ENCODE measurements at places on chromosomes 1 and 21.

DNA sequence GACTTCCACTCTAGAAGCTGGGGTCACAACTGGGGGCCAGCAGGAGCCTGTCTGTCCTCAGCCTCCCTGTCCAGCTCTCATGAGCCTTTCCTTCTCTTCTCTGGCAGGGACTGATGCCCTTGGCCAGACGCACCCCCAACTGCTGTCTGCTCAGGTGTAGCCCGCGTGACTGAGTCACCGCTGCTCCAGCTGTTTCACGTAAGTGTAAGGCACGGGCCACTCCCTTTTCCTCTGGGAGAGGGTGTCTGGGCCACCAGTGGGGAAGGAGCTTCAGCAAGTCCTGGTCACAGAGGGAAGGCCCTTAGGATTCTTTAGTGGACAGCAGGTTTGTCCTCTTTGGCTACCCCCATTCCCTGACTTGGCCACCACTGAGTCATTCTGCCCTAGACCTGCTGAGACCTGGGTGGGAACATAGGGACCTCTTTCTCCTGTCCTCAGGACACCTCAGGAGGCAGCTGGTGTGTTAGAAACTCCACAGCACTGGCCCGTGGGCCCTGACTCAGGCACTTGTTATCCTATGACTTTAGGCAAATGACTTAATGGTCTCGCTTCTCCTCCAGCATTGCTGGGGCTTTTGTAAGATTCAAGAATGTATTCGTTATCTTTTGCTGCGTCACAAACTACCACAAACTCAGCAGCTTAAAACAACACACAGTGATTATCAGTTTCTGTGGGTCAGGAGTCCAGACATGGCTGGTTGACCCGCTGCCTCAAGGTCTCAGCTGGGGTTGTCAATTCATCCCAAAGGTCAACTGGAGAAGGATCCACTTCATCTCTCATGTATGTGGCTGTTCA lies 64.8 kb downstream of the FAM163A start:
- DNase-seq: no peak

DNA sequence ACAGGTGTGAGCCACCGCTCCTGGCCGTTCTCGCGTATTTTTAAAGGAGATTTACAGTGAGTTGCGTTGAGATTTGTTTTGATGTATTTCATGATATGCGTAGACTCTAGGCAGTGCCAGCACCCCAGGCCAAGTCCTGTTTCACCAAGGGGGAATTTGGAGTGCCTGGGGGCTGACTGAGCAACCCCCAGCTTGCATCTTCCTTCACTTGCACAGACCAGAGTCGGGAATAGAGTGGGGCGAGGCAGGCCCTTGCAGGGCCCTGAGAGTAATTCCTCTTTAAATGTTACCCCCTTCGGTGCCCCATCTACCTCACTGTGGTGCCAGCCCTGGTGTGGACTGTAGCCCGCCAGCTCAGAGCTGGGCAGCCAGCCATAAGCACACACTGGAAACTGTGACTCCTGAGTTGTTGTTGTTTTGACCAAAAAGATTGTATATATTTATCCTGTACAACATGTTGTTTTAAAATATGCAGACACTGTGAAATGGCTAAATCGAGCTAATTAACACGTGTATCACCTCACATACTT lies 269.5 kb downstream of the NPHP4 start:
- no peak for DNase-seq

GRCh38 chr21:37837381-37837780 lies 78.9 kb downstream of the KCNJ6 start:
- no peak for DNase-seq

DNA sequence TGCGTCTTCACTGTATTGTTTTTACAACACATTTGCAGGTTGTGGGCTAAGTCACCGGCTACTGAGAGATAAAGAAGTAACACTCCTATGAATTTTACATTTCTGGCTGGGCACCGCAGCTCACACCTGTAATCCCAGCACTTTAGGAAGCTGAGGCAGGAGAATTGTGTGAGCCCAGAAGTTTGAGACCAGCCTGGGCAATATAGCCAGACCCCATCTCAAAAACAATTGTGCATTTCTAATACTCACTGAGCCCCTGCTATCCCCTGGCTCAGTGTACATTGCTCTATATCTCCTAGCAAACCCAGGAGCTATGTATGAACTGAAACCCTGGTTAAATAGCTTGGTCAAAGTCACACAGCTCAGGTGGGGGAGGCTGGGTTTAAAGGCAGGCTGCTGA lies 108.7 kb downstream of the ZNF281 start:
- DNase-seq: no peak

- no peak for DNase-seq
These were observed 22.3 kb downstream of the XCL2 start for GRCh38 chr1:168521401-168522000.

DNA sequence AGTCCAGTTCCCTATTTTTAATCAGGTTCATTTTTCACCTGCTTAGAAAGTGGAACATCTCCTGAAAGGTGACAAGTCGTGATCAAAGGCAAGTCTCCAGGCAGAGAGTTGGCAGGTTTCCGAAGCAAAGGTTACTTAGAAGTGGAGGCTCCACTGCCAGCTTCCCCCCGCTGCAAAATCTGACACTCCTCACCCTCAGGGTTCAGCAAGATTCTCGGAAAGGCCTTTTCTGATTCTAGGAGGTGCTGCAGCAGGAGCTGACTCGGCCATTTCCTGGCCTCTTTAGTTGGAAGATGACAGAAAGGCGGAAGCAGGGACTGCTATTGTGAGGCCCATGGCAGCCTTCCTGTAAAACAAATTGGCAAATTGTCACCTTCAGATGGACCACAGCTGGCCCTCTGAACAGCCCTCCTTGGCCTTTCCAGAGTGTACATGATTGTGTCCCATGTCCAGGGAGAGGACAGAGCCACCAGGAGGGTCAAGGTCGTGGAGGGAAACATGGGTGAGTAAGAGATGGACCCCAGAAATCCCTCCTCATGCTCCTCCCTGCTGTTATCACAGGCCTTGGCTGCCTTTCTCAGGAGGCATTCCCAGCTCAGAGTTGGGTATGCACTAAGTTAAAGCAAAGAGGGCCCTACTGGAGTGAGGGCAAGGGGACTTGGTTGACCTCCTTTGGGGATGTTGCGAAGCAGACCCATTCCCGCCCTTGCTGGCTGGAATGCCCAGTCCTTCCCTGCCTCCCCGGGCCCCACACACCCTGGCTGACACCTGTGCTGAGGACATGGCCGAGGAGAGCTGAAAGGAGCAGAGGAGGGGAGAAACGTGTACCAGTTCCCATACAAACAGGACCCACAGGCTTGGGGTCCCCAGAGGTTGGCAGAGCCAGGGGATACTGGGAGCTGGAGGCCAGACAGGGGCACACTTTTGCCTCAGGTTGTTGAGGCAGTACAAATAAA lies 115.5 kb upstream of the IRF2BP2 start:
- peak; percentile 62 for DNase-seq

- no peak for DNase-seq
These were observed 85.1 kb downstream of the NIBAN1 start for GRCh38 chr1:184889166-184889565.

- DNase-seq: no peak
These were observed 20.1 kb upstream of the COQ8A start for GRCh38 chr1:226919995-226920394.

DNA sequence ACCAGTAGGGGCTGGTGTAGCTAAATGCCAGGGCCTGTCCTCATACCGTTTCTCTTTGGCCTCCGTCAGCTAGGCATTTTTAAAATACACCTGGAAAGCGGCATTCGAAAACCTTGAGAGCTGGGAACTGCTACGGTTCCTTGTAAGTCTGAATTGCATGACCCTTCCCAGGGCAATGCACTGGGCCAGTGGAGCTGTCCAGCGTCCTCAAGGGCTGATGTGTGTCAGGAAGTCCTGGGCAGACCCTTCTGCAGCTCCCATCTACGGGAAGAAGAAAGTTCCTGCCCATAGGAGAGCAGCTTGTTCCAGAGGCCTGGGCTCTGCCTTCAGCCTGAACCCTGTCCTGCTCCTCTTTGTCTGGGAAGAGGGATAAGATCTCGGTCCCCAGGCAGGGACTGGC lies 34.1 kb downstream of the UBASH3A start:
- DNase-seq: no peak

DNA sequence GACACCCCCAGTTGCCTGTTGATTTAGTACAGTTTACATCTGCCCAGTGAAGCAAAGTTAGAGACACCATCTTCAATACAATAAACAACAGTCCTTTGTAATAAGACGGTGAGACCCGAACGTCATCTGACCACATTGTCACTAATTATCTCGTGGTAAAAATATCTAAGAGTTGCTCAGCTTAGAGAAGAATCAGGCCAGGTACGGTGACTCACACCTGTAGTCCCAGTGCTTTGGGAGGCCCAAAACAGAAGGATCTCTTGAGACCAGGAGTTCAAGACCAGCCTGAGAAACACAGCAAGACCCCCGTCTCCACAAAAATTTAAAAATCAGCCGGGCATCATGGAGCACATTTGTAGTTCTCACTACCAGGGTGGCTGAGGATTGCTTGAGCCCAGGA lies 53.5 kb downstream of the CD34 start:
- DNase-seq: no peak

DNA sequence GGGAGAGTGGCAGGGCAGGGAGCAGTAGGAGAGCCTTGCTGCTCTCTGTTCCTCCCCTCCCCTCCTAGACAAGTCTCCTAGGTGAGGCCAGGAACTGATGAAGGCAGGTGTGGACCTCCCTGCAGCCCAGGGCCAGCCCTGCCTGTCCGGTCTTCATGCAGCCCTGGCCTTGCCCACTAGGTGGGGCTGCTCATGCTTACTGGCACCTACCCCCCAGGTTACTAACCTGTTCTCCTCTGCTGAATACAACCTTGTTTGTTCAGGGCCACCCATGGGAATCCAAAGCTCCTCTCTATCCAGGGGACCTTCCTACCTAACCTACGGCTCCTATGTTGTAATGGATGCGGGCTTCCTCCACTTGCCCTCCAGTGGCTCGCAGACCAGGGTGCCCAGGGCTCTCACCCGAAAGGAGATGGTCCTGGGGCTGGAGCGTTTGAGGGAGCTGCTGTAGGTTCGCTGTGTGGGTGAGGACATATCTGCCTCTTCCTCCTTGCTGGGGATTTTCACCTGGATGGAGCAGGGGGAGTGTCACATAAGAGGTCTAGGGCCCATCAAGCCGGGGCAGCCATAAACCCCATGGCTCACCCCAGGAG lies 7.9 kb upstream of the TNNT2 start:
- peak; percentile 47 for DNase-seq

DNA sequence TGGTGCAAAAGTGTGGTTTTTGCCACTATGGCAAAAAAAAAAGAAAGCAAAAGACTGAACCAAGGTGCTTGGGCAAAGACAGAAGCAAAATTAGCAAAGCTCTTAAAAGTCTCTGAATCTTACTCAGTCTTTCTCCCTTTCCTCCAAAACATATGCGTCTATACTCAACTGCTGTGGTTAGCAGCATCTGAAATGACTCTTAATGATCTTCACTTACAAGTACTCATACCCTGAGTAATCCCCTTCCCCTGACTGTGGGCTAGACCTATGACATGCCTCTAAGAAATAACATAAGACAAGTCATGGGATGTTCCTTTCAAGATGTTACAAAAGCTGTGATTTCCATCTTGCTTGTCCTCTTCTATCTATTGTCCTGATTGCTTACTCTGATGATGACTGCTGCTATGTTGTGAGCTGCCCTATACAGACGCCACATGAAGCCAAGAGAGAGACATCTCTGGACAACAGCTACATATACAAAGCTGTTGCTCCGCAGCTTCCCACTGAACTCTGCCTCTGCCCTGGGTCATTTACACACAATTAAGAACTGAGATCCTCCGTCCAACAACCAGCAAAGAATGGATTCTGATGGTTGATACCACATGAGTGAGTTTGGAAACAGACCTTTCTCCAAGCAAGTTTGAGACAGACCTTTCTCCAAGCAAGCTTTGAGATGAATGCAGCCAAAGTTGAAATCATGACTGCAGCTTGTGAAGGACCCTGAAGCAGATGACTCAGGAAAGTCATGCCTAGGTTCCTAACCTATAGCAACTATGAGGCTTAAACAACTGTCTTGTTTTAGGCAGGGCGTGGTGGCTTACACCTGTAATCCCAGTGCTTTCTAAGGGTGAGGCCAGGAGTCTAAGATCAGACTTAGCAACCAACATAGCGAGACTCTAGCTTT lies 55.2 kb downstream of the PUM1 start:
- no peak for DNase-seq

DNA sequence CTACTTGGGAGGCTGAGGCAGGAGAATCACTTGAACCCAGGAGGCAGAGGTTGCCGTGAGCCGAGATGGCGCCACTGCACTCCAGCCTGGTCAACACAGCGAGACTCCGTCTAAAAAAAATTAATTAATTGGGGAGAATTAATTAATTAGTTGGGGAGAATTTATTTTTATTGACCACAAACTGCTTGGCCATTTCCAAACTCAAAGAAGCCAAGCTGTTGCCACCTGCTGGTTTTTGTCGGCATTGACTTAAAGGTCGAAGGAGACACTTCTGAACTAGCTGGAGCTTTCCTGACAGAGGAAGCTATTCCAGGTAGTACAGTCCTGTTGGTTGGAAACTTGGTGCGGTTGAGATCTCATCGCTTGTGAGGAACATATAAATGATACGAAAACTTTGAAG lies 13.1 kb downstream of the MAP1LC3C start:
- DNase-seq: peak; percentile 39

DNA sequence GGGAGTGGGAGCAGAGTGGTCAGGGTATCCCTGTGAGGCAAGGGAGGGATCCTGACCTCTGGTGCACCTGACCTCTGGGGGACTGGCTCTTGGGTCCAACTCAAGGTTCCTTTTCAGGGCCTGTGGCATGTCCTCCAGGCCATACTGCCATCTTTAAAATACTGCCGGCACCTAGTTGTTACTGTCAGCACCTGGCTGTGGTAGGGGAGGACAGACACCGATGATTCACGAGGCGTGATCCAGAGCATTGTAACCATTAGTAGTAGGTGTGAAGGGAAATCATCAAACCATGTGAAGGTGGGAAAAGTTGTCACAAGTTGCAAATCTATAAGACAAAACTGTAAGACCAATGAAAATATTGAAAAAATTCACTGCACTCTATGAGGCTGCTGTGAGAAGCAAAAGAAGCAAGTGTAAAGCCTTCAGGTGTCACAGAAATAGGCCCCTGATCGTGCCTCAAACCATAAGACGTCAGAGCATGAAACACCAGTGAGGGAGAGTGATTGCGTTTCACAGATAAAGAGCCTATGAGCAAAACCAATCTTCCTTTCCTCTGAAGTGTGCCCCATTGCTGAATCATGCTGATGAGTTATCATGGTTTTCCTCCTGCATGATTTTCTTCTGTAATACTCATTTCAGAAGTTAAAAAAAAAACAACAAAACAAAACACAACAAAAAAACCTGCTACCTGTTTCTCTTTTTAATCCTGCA lies 55.3 kb downstream of the CDC7 start:
- peak; percentile 41 for DNase-seq

- no peak for DNase-seq
These were observed 8.4 kb downstream of the S100A10 start for GRCh38 chr1:151985270-151985669.

DNA sequence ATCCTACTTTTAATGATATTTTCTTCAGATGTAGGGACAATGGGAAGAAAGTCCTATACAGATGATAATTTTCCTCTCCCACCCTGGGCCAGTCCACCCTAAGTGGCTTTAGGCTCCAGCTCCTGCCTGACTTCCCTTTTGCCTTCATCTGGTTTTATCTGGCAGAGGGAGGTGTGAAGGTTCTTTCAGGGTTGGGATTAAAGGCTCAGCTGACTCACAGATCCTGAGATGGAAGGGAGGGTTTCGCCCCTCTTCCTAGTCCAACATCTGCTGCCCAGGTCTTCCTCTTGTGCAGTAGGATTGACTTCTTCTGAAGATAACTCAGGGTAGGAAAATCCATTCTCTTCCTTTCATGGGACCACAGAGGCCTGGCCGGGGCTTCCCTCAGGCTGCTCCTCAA lies 362.4 kb upstream of the KAZN start:
- DNase-seq: no peak

Data from erythroblast (primary cell).